ENCODE measurements at places on chromosomes 4 and X. TPM values are rescaled to one million over a fixed set of nuclear protein-coding genes. Genes with fewer than 3 reads are reported as not detected.

- DNase-seq = no peak
- H3K36me3 ChIP-seq = no peaks in the 10 kb centered on the region
- no peak overlapping the region for H3K4me3 ChIP-seq
- no peaks in the 10 kb centered on the region for H3K27me3 ChIP-seq
- no peaks in the 10 kb centered on the region for H3K4me1 ChIP-seq
Measured at GRCh38 chrX:98350940-98351339, 1467.2 kb downstream of the RPA4 start.

DNA sequence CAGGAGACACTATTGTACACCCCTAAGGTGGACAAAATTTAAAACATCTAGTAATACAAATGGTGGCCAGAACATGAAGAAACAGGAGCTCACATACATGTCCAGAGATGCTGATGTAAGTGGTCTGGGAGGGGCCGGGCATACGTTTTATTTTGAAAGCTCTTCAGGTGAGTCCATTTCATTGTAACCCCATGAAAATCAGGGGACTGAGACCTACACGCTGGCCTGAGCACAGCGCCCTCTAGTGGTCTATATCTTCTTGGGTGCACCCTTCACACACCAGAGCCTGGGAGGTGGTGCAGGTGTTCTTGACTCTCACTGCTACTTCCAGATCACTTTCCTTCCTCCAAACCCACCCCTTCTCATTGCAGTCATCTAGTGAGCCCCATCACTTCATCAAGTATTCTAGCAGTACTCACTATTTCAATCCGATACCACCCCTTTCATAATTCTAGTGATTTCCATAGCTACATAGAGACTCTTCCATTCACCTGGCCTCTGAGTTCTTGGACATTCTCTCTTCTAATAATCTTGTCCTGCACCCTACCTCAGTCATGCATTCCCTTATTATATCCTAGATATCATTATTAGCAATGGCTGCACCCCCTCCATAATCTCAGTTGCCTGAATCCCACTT lies 4.3 kb upstream of the TLR6 start:
- H3K27me3 ChIP-seq = no peaks in the 10 kb centered on the region
- no peak overlapping the region for H3K27ac ChIP-seq
- no peak overlapping the region for H3K4me3 ChIP-seq
- no peak for DNase-seq
- peaks cover 14% of the 10 kb centered on the region for H3K4me1 ChIP-seq

DNA sequence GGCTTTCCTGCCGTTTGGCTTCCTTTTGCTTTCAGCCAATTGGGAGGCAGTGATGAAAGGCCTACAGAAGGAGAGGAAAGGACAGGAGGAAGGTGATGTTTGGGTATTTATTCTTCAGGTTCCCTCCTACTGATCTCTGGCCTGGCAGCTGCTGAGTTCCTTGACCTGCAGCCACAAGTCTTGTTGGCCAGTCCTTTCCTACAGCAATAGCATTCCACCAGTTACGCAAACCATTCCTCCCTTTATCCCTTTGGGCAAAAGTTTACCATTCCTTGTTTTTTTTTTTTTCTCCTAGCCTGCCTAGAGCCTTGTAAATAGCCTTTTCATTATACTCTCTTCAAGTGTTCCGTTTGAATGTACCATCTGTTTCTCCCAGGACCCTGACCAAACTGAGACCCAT lies 198.1 kb upstream of the FTHL17 start:
- H3K27me3 ChIP-seq = no peaks in the 10 kb centered on the region
- no peak for DNase-seq
- no peak overlapping the region for H3K4me3 ChIP-seq
- H3K36me3 ChIP-seq = no peaks in the 10 kb centered on the region

GRCh38 chr4:165293927-165294649 lies 33.4 kb upstream of the MSMO1 start:
- H3K36me3 ChIP-seq = peaks cover 9% of the 10 kb centered on the region

DNA sequence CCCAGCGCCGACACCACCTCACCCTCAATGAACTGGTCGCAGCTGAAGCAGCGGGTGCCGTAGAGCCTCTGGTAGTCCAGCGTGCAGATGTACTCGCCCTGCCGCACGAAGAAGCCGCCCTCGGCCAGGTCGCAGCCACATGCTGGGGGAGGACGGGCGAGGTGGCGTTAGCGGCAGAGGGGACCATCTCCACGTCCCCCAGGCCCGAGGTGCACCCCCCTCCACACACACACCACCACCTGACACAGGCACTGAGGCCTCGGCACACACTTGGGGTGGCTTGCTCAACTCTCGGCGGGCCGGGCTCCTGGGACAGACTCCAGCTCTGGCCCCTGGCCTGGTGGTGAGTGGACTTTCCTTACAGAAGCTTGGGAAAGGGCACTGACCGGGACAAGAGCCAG lies 61.5 kb downstream of the ABLIM2 start:
- peak; percentile 76 for DNase-seq
- no peaks in the 10 kb centered on the region for H3K27me3 ChIP-seq
- peak overlapping the region; percentile 76 for H3K27ac ChIP-seq
- no peak overlapping the region for H3K4me3 ChIP-seq
- H3K4me1 ChIP-seq = peaks cover 4% of the 10 kb centered on the region
- no peaks in the 10 kb centered on the region for H3K36me3 ChIP-seq

DNA sequence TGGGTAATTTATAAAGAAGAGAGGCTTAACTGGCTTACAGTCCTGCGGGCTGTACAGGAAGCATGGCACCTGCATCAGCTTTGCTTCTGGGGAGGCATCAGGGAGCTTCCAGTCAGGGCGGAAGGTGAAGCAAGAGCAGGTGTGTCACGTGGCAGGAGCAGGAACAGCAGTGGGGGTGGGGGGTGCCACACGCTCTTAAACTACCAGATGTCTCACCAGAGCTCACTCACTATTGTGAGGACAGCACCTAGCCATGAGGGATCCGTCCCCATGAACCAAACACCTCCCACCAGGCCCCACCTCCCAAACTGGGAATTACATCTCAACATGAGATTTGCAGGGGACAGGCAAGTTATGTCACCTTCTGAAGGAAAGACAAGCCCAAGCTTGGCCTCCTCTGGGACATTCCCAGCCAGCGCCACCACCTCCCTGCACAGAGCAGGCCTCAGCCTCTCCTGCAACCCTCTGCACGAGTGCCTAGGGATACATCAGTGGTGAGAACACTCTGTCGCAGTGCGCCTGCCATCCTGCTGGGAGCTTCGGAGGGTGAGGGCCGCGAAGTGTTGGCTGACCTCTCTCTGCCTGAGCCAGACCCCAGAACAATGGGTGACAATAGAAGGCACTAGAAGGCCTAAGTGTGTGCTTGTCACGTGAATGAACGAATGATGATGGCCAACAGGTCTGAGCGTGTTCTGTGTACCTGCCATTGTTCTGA lies 244.3 kb downstream of the EVC2 start:
- no peaks in the 10 kb centered on the region for H3K36me3 ChIP-seq
- H3K4me1 ChIP-seq = no peaks in the 10 kb centered on the region
- no peaks in the 10 kb centered on the region for H3K27me3 ChIP-seq
- no peak for DNase-seq
- no peak overlapping the region for H3K4me3 ChIP-seq

SHROOM4 gene
- 32.5 TPM for total RNA-seq

CCKAR gene
- not detected for total RNA-seq

HTR2C gene
- total RNA-seq = not detected

All from upper lobe of left lung (tissue), 6 donors.